Fibroblast of skin of left quadriceps (primary cell): ENCODE measurements at places on chromosomes 7 and 10.

GRCh38 chr10:28429573-28430216 lies 103.2 kb upstream of the WAC start:
- no peak for DNase-seq

DNA sequence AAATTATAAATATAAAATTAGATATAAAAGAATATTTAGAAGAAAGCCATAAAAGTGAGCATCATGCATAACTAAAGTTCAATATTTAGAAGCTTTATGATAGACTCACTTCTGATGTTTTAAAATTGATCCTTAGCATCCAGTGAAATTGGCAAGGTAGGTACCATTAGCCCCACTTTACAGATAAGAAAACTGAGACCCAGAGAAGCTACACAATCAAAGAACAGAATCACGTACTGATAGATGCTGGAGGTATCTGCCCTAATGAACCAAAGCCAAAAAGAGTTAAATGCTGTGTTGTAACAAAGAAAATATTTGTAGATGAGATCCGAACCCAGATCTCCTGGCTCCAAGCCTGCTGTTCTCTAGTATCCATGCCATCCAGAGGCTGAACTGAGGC lies 42.6 kb upstream of the RAPGEF5 start:
- no peak for DNase-seq

GRCh38 chr10:129678186-129678585 lies 211.1 kb downstream of the MGMT start:
- DNase-seq = no peak

DNA sequence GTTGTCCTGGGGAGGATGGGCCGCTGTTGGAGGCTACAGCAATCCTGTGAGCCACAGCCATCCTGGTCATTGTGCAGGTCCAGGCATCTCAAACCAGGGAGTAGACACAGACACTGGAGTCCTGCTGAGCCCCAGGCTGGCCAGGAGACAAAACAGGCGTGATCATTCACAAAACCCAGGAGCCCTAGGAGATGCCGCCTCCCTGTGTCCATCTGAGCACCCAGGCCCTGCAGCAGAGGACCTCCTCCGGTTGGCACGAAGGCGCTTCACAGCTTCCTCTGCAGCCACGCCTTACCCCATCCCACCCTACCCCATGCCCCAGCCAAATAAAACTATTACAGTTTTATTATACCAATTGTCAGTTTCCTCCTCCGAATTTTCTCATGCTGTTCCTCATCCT lies 183.6 kb downstream of the PLXNA4 start:
- no peak for DNase-seq

DNA sequence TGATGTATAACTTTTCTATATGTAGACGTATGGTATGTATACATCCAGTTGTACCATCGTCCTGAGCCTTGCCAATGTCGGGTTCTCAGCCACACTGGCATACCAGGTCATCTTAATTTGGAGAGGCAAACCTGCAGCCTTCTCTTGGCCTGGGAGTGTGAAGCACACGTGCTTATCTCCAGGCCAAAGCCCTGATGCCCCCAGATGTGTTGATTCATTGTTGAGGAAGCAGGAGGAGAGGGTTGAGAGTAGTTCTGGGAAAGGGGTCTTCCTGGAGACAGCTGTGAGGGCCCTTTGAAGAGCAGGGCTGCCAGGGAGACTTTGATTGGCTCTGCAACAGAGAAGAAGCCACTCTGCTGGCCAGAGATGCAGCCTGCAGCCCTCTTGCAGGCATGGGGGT lies 155.6 kb downstream of the ARHGAP21 start:
- no peak for DNase-seq

DNA sequence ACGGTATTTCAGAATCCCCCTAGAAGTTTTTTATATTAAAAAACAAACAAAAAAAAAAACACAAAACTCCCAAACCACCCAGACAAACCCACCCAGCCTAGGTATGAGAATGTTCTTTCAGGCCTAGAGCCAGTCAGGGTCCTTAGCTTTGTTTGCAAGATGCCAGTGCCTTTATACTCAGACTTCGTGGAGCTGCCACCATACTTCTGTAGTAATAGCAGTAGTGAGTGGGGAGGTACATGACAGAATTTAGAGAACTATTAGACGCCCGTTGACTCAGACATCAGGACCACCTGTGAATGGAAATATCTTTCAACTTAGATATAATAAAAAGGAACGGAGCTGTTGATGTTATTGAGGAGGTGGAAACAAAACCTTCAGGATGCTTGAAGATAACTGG lies 138.2 kb upstream of the MKLN1 start:
- DNase-seq = no peak

GRCh38 chr7:107130487-107131220 lies 38.1 kb upstream of the HBP1 start:
- no peak for DNase-seq

- no peak for DNase-seq
Measured at GRCh38 chr10:108055506-108055905, 891.0 kb upstream of the SORCS1 start.

GRCh38 chr10:34198953-34199352 lies 616.1 kb downstream of the PARD3 start:
- DNase-seq = no peak

DNA sequence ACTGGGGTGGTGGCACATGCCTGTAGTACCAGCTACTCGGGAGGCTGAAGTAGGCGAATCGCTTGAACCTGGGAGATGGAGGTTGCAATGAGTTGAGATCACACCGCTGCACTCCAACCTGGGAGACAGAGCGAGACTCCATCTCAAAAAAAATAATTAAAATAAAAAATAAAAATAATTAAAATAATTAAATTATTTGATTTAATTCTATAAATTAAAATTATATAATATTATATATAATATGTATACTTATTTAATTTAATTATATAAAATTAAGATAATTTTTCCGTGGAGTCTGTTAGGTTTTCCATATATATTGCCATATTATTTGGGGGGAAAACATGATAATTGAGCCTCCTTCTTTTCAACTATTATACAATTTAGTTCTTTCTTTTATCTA lies 12.0 kb downstream of the WIPF3 start:
- DNase-seq = no peak

- no peak for DNase-seq
Measured at GRCh38 chr7:99363286-99363685, 11.2 kb upstream of the ARPC1B start.
